ENCODE measurements at places on chromosomes 4 and X.

GRCh38 chr4:181194096-181194495 is 1049.1 kb upstream of the TENM3 start:
- DNase-seq: no peak

DNA sequence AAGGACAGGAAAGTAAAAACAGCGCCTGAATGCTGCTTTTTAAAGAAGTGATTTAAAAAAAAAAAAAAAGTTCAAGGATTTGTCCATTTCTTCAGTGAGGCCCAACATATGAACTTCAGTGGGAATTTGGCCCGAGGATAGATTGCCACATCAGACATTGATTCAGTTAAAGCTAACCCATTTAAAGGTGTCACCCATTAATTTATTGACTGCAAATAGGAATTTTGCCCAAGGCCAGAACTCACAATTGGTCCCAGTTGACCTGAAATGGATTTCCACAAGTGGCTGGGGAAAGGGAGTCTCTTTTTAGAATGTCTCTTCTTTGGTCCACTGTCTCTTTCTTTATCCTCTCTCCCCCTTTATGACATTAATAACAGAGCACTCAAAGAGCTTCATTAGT is 86.5 kb upstream of the RPL34 start:
- DNase-seq: no peak

GRCh38 chrX:31656013-31656412 is 584.2 kb upstream of the FTHL17 start:
- no peak for DNase-seq

DNA sequence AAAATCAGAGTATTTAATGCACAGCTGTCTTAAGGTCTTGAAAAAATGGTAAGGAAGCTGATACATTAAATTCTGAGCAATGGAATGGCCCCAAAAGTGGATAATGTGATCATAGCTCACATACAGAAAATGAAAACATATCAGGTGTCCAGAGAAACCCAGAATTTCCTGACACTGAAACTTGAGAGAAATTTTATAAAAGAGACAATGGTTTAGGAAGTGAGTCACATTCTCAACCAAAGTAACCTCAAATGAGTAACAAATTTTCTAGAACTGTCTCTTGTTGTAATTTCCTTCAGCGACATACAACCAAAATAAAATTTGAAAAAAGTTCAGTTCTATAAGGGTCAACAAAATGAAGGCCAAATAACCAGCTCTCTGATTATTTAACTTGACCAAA is 37.4 kb upstream of the PACRGL start:
- DNase-seq: no peak

- no peak for DNase-seq
Observed at GRCh38 chrX:149363965-149364364, 141.1 kb downstream of the IDS start.

DNA sequence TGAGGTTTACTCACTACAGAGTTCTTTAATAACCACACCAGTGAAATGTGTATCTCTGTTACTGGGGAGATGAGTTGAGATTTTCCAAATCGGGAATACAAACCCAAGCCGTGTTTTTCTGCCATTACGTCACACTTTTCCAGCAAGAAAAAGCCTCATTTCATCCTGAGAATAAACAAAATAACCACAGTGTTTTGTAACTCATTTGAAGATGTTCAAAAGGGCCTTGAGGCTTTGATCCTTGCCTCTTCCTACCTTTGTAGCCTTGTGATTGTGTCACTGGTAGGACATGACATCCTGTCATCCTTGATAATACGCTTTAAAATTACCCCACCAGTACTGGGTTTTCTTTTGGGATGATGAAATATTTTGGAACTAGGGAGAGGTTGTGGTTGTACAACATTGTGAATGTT is 2.9 kb downstream of the USP11 start:
- no peak for DNase-seq

- no peak for DNase-seq
Observed at GRCh38 chrX:153921511-153922446, 4.3 kb downstream of the ARHGAP4 start.

DNA sequence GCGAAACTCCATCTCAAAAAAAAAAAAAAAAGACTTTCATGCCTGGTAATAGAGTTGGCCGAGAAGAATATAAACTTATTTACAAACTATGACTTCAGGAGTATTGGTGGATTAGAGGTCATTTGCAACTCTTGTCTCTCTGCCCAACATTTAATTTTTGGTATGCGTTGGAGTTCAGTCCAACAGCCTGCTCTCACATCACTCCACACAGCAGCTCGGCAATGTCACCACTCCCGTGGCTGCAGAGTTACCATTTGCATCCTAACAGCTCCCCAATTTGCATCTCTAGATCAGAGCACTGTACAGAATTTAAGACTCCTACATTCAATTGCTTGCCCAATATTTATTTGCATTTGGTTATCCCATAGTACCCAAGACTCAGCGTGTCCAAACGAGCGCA is 40.9 kb upstream of the AP1AR start:
- DNase-seq: no peak

DNA sequence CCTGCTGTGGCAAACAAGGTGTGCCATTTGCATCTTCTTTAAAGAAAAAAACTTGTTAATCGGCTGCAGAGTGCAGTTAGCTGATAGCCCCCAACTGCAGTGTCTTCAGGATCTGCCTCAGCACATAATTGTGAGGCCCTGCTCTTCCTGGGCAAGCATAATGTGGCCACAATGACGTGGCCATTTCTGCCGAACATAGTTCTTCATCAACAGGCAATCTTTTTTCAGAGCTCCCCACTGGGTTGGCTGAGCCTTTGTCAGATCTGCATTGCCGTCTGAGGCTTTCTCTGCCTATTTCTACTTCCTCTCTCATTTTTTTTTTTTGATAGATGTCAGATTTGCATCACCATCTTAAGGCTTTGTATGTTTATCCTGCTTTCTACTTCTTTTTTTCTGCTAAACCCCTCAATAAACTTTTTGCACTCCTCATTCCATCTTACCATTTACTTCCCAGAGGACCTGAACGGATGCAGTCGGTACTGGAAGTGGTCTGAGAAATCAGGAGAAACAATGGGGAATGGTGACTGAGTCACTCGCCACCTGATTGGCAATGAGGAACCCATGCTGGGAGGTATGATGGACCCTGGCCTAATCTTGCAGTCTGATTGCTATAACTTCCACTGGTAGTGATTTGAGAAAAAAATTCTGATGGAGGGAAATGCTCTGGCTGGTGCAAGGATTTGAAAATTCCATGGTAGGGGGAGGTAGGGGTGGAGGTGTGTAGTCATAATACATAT is 21.2 kb upstream of the TAB3 start:
- no peak for DNase-seq

- no peak for DNase-seq
Observed at GRCh38 chr4:84481860-84482245, 17.2 kb downstream of the NKX6-1 start.

DNA sequence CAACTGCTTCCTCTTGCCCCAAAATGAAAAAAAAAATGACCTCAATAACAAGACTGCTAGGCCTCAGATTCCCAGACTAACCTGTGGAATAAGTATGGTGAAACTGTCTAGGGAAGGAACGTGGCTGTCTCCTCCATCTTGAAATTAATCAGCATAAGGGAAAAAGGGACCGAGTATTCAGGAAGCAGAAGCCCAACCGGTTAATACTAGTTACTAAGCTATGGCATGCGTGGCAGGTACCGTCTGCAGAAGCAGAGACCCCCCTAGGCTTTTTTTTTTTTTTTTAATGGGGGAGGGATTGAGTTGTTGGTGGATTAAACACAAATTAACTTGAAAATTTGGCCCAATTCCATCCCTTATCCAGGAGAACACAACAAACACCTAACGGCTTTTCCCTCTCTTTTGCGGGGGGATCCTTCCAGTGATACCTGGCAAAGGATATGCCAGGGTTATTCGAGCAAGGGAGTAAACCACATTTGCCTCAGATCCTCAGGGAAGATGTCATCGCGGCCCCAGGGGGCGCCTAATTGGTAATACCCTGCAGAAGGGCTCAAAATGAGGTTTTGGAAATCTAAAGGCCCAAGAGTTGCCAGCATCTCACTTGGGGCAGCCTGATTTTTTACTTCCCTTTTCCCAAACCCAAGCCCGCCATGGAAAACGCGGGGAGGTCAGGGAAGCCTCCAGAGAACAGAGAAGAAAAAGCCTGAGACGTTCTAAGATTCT is 893 bp downstream of the RLIM start:
- DNase-seq: no peak

- DNase-seq: no peak
Observed at GRCh38 chr4:80229590-80229989, 32.3 kb downstream of the PRDM8 start.
